ENCODE measurements at places on chromosomes 7 and 10. TPM values are rescaled to one million over a fixed set of nuclear protein-coding genes. Genes with fewer than 3 reads are reported as not detected.

The LSM5 gene
- 52.0 TPM for total RNA-seq

The SEMA4G gene
- total RNA-seq, result 22.2 TPM

GRCh38 chr7:52799817-52800216 lies 235.6 kb upstream of the POM121L12 start:
- no peak overlapping the region for H3K27ac ChIP-seq
- no peak for DNase-seq
- H3K4me3 ChIP-seq, result no peak overlapping the region
- H3K36me3 ChIP-seq, result no peaks in the 10 kb centered on the region

GRCh38 chr7:151008511-151009323 lies 15.6 kb downstream of the ATG9B start:
- peaks cover 26% of the 10 kb centered on the region for H3K4me1 ChIP-seq
- peak; percentile 76 for DNase-seq
- no peaks in the 10 kb centered on the region for H3K36me3 ChIP-seq
- H3K27ac ChIP-seq, result peak overlapping the region; percentile 64
- peaks cover 14% of the 10 kb centered on the region for H3K27me3 ChIP-seq

DNA sequence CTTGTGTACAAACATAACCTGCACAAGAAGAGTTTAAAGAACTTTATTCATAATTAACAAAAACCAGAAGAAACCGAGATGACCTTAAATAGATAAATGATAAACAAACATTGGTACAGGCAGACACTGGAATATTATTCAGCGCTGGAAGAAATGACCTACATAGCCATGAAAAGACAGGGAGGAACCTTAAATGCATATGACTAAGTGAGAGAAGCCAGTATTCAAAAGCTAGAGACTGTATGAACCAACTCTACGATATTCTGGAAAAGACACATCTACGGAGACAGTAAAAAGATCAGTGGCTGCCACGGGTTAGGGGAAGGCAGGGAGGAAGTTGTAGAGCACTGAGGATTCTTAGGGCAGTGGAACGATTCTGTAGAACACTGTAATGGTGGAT lies 333.8 kb upstream of the AKR1E2 start:
- H3K27ac ChIP-seq, result no peak overlapping the region
- no peak overlapping the region for H3K4me3 ChIP-seq
- H3K4me1 ChIP-seq, result no peaks in the 10 kb centered on the region
- H3K36me3 ChIP-seq, result peaks cover 2% of the 10 kb centered on the region
- H3K27me3 ChIP-seq, result no peaks in the 10 kb centered on the region
- no peak for DNase-seq

The OGDHL gene
- total RNA-seq, result 10.4 TPM

The SFRP4 gene
- 6.4 TPM for total RNA-seq

GRCh38 chr10:91420868-91421267 lies 10.7 kb downstream of the HECTD2 start:
- no peak for DNase-seq
- H3K4me1 ChIP-seq, result peaks cover 3% of the 10 kb centered on the region
- no peaks in the 10 kb centered on the region for H3K36me3 ChIP-seq
- H3K4me3 ChIP-seq, result no peak overlapping the region

The CELF2 gene
- 27.2 TPM for total RNA-seq

DNA sequence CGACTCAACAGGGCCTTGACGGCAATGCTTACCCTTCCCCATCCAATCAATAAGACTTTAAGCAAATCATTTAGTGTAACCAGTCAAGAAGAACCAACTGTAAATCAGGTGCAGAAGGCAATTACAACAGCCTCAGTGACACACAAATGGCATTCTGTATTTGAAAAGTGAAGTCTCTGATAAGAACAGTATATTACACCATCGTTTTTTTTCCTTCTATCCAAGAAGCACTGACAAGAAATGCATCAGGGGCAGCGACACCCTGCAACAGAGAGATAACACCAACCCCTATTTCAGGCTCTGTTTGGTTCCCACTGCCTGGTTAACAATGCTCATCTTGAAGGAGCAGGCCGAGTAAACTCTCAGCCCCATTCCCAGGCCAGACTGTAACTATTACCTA lies 204.0 kb upstream of the AOAH start:
- no peak for DNase-seq
- no peaks in the 10 kb centered on the region for H3K36me3 ChIP-seq
- H3K4me3 ChIP-seq, result no peak overlapping the region

The SLC35B4 gene
- total RNA-seq, result 25.8 TPM

- DNase-seq, result no peak
- H3K4me3 ChIP-seq, result no peak overlapping the region
- no peak overlapping the region for H3K27ac ChIP-seq
- peaks cover 11% of the 10 kb centered on the region for H3K27me3 ChIP-seq
Observed at GRCh38 chr10:9449530-9449929, 1395.0 kb downstream of the GATA3 start.

DNA sequence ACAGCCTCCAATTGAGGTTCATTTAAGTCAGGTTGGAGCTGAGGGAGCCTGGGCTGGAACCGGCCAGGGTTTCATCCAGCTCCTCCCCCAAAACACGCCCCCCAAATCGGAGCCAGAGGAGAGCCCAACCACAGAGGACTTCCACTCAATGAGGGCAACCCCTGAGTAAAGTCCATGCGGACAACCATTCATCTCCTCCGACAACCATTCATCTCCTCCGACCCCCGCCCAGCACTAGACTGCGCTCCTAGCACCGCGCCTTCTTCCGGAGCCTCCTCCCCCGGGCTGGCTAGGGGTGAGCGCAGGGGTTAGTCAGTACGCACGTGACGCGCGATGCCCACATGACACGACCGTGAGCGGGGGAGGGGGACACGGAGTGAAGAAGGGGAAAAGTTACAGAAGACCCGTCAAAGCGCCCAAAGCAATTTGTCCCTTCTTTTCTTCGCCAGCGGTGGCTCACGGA lies 1.4 kb downstream of the MAGI2 start:
- H3K4me1 ChIP-seq, result peaks cover 35% of the 10 kb centered on the region
- peak overlapping the region; percentile 94 for H3K27ac ChIP-seq
- DNase-seq, result peak; percentile 56

The AGK gene
- 35.0 TPM for total RNA-seq

- H3K27ac ChIP-seq, result no peak overlapping the region
- no peak for DNase-seq
- peaks cover 18% of the 10 kb centered on the region for H3K4me1 ChIP-seq
- H3K4me3 ChIP-seq, result no peak overlapping the region
- H3K36me3 ChIP-seq, result no peaks in the 10 kb centered on the region
- H3K27me3 ChIP-seq, result no peaks in the 10 kb centered on the region
Observed at GRCh38 chr7:48839108-48839507, 85.2 kb upstream of the CDC14C start.

DNA sequence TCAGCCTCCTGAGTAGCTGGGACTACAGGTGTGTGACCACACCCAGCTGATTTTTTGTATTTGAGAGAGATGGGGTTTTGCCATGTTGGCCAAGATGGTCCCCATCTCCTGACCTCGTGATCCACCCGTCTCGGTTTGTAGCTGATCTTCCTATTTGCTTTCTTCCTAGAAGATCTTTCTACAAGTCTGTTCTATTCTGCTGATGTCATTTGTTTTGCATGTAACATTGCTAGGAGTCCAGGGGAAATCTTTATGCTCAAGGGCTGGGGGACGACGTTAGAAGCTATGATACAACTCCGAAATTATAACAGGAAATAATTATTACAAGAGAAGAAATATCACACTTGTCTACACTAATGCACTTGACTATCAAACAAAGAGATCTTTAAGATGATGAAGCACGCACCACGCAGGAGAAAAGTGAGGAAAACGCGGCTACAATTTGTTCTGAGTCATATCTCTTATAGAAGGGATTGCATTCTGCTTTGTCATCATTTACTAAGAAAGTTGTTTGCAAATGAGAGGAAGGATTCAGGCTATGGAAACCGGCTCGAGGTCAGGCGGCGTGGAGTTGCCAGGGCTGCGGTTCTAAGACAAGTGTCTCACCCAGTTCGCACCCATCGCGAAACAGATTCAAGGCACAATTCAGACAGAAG lies 103.0 kb upstream of the CARD11 start:
- peaks cover 12% of the 10 kb centered on the region for H3K4me1 ChIP-seq
- H3K36me3 ChIP-seq, result no peaks in the 10 kb centered on the region
- DNase-seq, result no peak

- no peak overlapping the region for H3K27ac ChIP-seq
- H3K27me3 ChIP-seq, result no peaks in the 10 kb centered on the region
- H3K4me3 ChIP-seq, result no peak overlapping the region
- no peak for DNase-seq
Observed at GRCh38 chr10:124598773-124599587, 137.4 kb downstream of the LHPP start.

The BBIP1 gene
- 16.5 TPM for total RNA-seq

The CPN1 gene
- total RNA-seq, result not detected

The COL28A1 gene
- total RNA-seq, result 1.8 TPM

The STEAP4 gene
- 0.16 TPM for total RNA-seq

- H3K36me3 ChIP-seq, result peaks cover 12% of the 10 kb centered on the region
- H3K4me1 ChIP-seq, result no peaks in the 10 kb centered on the region
- H3K4me3 ChIP-seq, result no peak overlapping the region
- DNase-seq, result no peak
- no peak overlapping the region for H3K27ac ChIP-seq
- H3K27me3 ChIP-seq, result no peaks in the 10 kb centered on the region
Observed at GRCh38 chr7:66669088-66669487, 40.4 kb downstream of the KCTD7 start.

DNA sequence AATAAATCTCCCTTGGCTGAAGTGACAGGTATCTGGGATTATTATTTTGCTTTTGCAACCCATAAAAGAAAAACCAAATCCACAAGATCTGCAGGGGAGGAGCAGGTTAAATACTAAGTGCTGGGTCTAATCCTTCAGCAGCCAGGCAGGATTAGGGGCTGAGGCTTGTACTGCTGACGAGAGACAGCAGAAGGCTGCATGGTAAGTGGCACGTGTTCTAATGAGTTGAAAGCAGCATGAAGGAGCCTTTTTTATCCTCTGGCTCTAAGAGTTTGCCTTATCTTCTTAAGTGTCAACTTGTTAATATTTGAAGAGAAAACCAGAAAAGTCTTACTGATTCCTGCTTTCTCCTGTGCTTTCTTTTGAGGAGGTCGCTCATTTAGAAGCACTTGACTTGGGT lies 50.0 kb downstream of the LYZL2 start:
- no peak for DNase-seq
- H3K4me1 ChIP-seq, result peaks cover 13% of the 10 kb centered on the region
- peaks cover 5% of the 10 kb centered on the region for H3K27me3 ChIP-seq
- no peak overlapping the region for H3K4me3 ChIP-seq

GRCh38 chr10:132684164-132684891 lies 101.6 kb downstream of the NKX6-2 start:
- no peak for DNase-seq
- peaks cover 2% of the 10 kb centered on the region for H3K36me3 ChIP-seq
- H3K27me3 ChIP-seq, result no peaks in the 10 kb centered on the region
- H3K27ac ChIP-seq, result no peak overlapping the region
- no peak overlapping the region for H3K4me3 ChIP-seq
- peaks cover 7% of the 10 kb centered on the region for H3K4me1 ChIP-seq

The RNF32 gene
- 1.5 TPM for total RNA-seq

GRCh38 chr10:6564367-6564766 lies 15.7 kb downstream of the PRKCQ start:
- no peak overlapping the region for H3K4me3 ChIP-seq
- no peaks in the 10 kb centered on the region for H3K36me3 ChIP-seq
- no peak overlapping the region for H3K27ac ChIP-seq
- H3K4me1 ChIP-seq, result no peaks in the 10 kb centered on the region

Measured in mesothelial cell of epicardium (in vitro differentiated cells).